ENCODE measurements at places on chromosomes 13 and 19. TPM values are rescaled to one million over a fixed set of nuclear protein-coding genes. Genes with fewer than 3 reads are reported as not detected.

DNA sequence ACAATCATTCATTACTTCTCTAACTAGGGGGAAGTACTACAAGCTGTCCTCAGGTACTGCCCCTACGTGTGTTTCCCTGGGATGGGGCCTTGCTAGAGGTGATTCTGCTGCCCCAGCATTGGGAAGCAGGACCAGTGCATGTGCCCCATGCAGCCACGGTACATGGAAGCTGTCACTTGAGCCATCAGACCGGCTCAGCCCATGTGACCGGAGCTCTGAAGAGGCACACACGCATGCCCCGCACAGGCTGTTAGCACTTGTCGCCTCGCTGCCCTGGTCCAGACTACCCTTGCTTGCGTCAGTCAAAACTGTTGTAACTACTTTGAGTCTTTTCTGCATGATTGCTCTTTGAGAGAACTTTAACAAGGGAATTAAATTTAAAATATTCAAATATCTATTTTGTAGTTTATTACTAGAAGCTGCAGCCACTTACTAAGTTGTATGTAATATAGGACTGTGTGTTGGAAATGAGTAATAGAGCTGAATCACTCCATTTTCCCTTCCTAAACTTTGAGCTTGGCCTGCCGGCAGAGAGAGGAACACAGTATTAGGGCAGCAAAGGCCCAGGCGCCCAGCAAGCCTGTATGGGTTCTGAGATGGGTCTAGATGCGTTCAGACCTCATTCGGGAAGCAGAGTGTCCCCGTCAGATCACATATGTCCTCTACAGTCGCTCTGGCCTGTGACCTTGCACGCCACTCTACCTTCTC lies 42.2 kb downstream of the DHRS12 start:
- DNase-seq = no peak

- no peak for DNase-seq
These were observed 378.5 kb downstream of the LMO7 start for GRCh38 chr13:76014406-76015318.

- DNase-seq = no peak
These were observed 70.0 kb downstream of the FOXO1 start for GRCh38 chr13:40596484-40596883.

The VSIG10L gene
- 2.1 TPM for total RNA-seq

DNA sequence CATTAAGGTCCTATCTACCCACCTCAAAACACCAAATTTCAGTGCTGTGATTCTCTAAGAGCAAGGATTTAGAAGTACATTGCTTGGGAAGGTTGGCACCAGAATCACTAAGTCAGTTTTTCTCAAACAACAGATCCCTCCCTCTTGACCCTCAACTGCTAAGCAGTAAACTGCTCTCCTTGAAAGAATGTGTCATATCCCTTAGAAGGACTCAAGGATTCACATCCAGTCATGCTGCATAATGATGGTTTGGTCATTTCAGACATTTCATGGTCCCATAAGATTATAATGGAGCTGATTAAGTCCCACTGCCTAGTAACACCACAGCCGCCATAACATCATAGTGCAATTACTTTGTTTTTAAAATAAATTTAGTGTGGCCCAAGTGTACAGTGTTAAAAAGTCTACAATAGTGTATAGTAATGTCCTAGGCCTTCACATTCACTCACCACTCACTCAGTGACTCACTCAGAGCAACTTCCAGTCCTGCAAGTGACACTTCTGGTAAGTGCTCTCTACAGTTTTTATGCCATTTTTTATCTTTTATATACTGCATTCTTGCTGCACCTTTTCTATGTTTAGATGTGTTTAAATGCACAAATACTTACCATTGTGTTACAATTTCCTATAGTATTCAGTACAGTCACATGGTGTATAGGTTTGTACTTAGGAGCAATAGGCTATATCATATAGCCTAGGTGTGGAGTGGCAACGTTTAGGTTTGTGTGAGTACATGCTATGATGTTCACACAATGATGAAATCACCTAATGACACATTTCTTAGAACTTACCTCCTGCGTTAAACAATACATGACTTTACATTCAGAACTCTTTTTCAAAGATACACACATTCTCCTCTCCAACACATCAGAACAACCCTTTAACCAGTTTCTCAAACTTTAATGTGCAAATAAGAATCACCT lies 15.7 kb upstream of the CCDC169 start:
- no peak for DNase-seq

DNA sequence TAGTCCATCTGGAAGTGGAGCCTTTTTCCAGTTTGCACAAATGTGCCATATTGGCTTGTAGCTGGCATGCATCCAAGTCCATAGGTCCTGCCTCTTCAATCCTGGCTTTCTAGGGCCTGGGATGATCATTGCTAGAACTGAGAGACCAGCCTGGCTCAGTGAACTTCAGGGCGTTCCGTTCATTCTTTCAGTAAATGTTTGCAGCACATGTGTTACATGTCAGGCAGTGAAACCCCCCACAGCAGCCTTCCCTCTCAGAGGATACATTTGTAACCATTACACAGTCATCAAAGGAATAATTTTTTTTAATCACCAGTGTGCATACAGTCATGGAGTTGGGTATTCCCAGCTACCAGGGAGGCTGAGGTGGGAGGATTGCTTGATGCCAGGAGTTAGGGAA lies 9.7 kb downstream of the FUT2 start:
- no peak for DNase-seq
